ENCODE measurements at places on chromosomes 11 and 22.

- no peak for DNase-seq
Observed at GRCh38 chr11:62400760-62401159, 18.1 kb upstream of the SCGB1A1 start.

DNA sequence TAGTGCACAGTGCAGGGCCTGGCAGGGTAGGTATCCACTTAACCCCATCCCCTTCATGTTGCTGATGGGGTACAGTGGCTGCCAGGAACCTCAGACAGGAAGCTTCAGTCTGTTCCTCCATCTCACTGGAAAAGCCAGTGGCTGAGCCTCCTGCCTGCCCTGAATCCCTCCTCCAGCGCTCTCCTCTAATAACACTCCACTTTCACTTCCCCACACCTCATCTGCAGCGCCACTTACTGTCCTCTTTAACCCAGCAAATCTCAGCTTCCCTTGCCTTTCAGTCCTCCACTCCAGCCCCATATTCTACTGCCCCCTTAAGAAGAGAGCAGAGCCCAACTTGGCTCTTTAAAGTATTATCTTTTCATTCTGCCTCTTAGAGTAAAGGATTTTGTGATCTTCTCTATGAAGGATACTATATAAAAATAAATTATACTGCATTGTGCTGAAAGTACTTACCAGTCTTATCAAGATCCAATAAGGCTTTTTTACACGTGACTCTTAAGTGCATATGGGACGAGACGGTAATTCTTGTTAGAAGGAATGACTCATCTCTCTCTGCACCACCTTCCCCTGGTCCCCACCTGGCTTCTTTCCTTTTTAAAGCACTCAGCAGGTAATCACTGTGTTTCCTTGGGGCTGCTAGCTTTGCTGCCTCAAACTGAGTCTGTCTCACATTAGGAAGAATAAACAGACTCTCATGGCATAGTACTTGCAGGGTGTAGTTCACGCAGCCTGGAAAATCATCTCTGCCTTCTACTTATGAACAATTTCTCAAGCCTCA lies 238.0 kb upstream of the NARS2 start:
- DNase-seq: no peak

DNA sequence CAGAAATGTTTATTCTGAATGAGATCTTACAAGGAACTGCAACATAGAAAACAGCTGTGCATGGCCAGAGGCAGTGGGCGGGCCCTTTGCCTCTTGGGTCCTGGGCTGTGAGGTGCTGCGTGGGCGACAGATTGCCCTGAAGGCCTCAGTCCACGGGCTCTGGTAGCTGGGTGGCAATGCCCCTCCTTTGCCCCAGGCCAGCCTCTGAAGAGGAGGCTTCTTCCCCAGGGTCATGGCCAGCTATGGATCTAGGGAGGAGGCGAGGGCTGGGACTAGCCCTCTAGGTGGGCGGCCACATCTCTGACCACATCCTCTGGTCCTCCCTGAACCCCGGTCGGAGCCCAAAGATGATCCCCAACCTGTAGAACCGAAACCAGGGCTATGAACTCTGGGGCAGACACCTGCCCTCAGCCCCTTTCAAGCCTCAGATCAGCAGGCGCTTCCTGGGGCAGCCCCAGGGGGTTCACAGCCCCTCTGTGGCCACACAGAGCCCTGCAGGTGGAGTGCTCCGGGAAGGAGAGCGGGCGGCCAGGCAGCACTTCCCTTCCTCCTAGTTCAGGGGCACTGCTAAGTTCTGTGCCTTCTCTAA lies 6.6 kb upstream of the CDC42BPG start:
- peak; percentile 38 for DNase-seq

GRCh38 chr22:50260434-50260800 lies 1.1 kb downstream of the MAPK12 start:
- DNase-seq: no peak

DNA sequence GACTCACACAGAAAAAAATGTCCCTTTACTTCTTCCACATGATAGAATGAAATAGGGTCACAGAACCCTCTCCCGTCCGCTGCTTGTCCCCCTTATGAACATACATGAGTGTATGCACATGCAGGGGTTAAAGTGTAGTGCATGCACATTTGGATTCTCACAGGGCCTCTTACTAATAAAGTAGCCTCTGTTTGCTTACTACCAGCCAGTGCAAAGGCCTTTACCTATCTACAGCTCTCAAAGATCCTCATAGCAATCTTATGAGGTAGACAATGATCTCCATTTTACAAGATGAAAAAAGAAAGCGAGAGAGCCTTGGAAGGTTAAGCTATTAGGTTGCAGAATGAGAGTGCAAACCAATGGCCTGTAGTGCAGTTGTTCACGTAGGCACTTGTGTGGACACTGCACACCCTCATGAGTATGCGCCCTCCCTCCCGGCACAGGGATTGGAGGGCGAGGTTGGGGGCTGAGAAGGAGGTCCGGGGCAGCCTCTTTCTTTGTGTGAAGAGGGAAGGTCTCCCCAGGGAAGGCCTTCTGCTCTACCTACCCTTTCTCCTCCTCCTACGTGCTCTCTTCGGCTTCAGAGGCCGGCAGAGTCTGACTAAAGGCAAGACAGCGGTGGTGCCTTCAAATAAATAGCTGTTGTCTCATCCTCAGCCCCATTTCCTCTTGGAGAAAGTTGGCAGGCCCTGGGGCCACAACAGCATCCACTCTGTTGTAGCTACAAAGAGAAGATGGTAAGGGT lies 91.3 kb downstream of the CEP164 start:
- no peak for DNase-seq

DNA sequence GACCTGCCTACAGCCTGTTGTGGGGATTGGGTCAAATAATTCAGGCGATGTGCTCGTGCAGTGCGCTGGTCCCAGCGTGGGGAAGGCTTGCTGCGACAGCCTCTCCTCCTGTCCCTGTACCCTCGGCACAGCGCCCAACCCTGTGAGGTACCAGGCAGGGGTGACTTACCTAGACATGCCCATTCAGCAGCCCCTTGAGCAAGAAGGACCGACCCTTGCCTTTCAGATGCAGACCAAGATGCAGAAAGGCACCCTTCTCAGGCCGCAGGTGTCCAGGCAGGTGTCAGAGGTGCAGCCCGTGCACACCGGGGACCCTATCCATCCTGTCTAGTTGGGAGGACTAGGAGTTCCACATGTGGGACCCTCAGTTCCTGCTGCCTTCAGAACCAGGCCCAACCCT lies 102.7 kb downstream of the BCR start:
- DNase-seq: no peak

Data from renal cortical epithelial cell (primary cell).